PC-9 (cell line): ENCODE measurements at places on chromosomes 7 and 10. TPM values are rescaled to one million over a fixed set of nuclear protein-coding genes. Genes with fewer than 3 reads are reported as not detected.

The SFXN3 gene
- total RNA-seq = 30.6 and 35.2 TPM in 2 replicates

The SUN3 gene
- 0.24 TPM in 1 of 2 replicates, not detected in the other for total RNA-seq

The MYH16 gene
- 11.7 and 18.0 TPM in 2 replicates for total RNA-seq

The DPP6 gene
- not detected in 2 replicates for total RNA-seq

The TFR2 gene
- 4.8 and 6.2 TPM in 2 replicates for total RNA-seq

- DNase-seq = no peak
These were observed 2.2 kb downstream of the MRC1 start for GRCh38 chr10:17811146-17811865.

DNA sequence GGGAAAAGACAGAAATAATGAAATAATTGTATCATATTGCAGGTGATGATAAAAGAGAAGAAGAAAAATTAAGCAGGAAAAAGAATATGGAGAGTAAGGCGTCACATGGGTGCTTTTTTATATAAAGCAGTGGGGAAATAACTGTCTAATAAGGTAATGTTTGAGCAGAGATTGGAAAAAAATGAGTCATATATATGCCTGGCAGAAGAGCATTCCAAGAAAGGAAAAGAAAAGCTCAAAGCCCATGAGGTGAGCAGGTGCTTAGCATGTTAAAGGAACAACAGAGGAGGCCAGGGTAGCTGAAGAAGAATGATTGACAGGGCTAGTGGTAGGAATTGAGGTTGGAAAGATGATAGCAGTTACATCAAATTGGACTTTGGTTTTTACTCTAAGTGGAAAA lies 739.5 kb downstream of the SORCS1 start:
- no peak for DNase-seq

GRCh38 chr10:17074541-17074847 lies 55.1 kb downstream of the CUBN start:
- no peak for DNase-seq

DNA sequence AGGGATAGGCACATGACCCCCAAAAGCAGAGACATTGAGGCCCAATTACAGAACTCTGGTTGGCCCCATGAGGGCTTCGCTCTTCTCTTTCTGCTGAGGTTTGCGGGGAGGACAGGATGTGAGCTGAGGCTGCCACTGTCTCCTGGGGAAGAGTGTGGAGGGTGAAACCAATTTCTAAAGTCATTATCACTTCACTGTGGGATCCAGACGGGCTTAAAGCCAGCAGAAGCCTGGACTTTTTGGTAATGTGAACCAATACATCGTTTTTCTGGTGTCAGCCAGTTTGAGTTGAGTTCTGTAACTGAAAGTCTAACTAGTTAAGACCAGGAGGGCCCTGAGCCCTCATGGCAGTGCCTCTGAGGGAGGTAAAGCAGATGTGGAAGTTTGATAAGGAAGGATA lies 163.0 kb downstream of the MYOF start:
- DNase-seq = no peak
